ENCODE measurements at places on chromosomes 7 and 10.

GRCh38 chr10:43294241-43294658, 27.4 kb upstream of the RASGEF1A start:
- DNase-seq: peak; percentile 68

- DNase-seq: no peak
Measured at GRCh38 chr7:12674861-12675260, 12.6 kb upstream of the ARL4A start.

DNA sequence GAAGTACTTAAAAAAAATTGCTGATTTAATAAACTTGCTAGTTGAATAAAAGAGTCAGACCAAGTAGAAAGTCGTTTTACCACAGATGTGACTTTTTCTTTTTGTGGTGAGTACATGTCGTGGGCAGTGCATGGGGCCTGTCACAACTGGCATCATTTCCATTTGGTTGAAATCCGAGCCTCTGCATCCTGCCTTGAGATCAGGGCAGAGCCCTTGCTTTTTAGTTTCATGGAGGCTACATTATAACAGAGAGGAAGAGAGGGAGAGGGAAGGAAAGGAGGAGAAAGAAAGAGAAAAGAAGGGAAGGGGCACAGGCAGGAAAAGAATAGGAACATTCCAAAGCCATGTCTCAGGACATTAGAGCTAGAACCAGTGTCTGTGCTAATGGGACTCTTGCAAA, 20.4 kb upstream of the INSYN2A start:
- DNase-seq: no peak

DNA sequence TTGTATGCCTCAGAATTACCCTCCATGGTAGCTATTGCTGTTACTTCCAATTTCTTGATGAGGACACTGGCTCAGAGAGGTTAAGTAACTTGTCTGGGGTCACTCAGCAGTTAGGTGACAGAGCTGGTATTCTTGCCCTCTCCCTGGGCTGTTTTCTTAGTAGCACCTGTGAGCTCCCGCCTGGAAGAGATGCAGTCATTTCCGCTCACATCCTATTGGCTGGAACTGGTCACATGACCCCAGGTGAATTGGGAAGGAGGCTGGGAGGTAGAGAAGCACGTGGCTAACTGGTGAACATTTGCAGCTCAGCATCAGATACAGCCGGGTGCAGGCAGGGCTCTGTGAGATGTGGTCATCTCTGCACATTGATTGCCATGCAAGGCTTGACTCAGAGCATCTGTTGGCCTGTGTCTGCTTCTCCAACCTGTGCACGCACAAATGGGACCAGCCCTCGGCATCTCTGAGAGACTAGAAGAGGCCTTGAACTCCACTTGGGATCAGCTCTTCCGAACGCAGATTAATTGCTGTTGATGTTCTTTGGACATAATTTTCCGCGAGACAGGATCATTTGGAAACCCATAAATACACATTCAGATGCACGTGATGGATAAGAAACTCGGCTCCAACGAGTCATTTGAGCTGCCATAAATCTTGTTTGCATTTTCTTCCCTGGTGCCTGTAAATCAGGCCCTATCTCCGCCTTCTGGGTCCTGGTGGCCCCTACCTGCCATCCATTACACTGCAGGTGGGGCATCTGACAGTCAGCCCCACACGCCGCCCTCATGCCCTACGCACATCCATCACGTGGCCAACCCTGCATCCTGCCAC, 42.8 kb downstream of the MYL10 start:
- DNase-seq: no peak

GRCh38 chr10:120406376-120406775, 50.7 kb upstream of the PLPP4 start:
- no peak for DNase-seq

DNA sequence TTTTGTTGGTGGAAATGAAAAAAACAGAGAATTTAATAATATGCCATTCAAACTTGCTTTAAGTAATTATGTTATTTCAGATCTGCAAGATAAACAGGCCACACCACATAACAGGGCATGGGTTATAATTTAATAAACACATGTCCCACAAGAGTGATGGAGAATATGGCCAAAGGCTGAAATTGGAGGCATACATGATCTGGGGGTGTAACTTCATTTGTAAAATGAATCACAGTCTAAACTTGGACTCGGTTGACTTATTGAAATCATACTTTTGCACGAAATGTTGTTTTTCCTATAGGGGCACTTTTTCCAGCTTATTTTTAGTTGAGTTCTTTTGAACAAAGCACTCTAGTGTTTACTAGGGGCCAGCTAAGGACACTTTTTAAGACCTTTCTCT, 151.6 kb downstream of the TMEM26 start:
- DNase-seq: no peak

DNA sequence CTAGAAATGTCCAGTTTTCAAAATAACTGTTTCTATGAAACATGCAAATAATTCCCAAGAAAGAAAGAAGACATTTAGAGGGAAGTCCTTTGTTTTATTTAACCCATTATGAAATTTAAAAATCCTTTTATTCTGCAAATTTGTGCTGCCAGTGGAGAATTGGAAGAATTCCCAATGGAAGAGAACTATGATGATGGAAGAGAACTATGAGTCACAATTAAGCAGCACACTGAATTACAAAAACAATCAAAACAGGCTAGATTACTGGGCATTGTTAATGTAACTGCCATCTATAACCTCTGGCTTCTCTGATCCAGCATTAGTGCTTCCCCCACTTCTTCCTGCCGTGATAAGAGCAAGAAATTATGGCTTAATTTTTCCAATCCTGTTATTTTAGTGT, 126.2 kb upstream of the FEZF1 start:
- DNase-seq: no peak

GRCh38 chr10:49619613-49620012, 5.8 kb downstream of the CHAT start:
- DNase-seq: peak; percentile 15

- no peak for DNase-seq
Measured at GRCh38 chr7:70637726-70638125, 494.2 kb upstream of the GALNT17 start.

- DNase-seq: no peak
Measured at GRCh38 chr10:77902159-77902558, 24.4 kb downstream of the DLG5 start.

- DNase-seq: no peak
Measured at GRCh38 chr10:128660726-128661125, 534.5 kb upstream of the MKI67 start.

GRCh38 chr7:83588602-83589240, 60.2 kb downstream of the SEMA3E start:
- DNase-seq: no peak

DNA sequence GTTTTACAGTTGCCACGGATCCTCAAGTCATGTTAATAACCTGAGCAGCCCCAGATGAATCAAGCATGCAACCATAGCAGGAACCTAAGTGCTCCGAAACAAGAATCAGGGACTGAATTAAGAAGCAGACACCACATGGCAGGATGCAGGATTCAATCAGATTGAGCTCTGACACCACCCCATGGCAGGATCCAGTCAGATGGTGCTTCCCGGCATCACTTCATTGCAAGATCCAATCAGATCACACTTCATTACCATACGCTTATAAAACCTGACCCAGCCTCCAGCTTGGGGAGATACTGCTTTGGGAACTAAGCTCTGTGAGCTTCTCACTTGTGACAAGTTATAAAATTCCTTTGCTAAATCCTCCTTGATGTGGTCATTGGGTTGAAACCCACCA, 55.3 kb downstream of the ABCB4 start:
- DNase-seq: no peak

GRCh38 chr7:155550916-155551315, 4.6 kb upstream of the CNPY1 start:
- no peak for DNase-seq

- no peak for DNase-seq
Measured at GRCh38 chr7:74262639-74263398, 8.6 kb upstream of the RFC2 start.

GRCh38 chr7:151877911-151878835, 1.3 kb upstream of the PRKAG2 start:
- no peak for DNase-seq

DNA sequence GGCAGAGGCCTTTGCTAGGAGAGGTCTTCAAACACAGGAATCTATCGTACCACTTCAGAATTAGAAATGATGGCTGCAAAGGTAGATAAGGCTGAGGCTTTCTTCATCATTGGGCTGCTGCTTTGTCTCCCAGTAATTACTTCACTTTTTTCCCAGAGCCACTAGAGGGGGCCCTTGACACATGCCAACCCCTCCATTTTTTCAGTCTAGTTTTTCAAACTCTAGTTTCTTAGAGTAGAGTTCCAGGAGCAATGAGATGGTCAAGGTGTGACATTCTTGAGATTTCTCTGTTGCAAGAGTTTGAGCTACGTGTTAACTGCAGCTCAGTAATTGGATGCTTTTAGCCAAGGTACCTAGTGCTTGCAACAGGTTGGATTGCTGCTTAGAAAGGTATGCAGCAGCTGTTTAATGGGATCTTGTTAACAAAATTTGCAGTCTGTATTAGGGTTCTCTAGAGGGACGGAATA, 33.8 kb upstream of the RBM20 start:
- DNase-seq: no peak

DNA sequence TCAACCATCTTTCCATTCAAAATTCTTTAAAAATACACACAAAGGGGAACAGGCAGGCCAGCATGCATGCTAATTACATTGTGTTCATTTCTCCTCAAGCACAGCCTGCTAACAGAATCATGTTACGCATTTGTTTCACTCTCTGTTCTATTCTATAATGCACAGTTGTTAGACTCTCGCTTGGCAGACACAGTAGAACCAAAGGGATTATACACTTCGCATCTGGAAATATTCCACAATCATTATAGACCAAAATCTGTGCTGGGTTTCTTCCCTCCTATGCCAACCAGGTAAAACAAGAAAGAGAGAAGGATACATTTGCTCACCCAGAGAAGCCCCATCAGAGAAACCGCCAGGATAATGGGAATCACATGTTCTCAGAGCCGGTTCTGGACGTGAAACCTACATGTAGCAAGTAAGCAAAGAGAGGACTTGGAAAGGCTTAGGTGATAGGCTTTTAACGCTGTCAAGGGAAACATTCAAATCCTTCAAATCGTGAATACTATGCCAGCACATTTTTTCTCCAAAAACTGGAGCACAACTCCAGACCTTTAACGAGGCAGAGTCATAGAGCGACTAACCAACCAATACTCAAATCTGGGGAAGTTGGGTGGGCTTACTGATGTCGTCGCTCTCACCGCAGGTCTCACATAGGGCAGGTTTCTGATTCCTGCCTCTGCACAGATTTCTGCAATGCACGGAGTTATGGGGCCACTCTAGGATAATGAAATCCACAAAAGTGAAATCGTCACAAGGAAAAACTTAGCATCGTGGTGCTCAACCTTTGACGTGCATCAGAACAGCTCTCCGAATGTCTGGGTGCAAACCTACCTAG, 380.5 kb upstream of the AUTS2 start:
- DNase-seq: no peak
